ENCODE measurements at places on chromosomes 11 and 22.

DNA sequence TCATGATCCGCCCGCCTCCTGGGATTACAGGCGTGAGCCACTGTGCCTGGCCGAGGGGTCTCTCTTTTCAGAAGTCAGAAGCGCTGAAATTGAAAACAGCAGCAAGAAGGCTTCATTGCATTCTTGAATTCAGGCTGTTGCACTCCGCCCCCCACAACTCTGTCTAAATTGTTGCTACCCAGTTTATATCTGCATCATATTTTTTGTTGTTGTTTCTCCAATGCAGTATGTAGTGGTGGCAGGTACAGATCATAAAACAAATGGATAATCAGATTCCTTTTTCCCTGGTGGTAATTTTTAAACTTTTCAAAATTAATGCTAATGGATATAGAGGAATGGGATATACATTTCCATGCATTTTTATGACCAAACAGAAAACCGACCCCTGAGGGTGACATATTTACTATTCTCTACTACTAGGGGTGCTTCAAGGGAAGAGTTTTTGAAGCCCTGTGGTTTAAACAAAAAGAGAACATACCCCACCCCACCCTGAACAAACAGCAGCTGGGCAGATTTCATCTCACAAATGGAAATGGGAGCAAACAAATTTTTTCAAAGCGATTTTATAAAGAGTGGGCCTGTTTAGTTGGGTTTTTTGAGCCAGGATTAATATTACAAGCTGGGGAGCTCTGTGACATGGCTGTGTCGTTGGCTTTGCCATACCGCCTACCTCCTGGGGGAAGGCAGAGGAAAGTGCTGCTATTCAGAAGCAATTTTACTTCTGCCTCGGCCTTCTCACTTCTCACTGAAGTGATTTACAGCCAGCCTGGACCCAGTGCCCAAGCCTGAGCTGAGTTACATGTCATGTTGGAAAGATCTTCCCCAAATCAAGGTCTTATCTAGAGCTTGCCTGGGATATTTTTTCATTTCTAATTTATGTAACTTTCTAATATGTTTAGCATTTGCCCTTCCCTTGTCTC is 16.0 kb upstream of the TMA7B start:
- no peak for DNase-seq

GRCh38 chr11:94876645-94877442 is 96.5 kb downstream of the CWC15 start:
- DNase-seq = no peak

GRCh38 chr22:50473855-50474671 is 772 bp downstream of the SBF1 start:
- DNase-seq = no peak

DNA sequence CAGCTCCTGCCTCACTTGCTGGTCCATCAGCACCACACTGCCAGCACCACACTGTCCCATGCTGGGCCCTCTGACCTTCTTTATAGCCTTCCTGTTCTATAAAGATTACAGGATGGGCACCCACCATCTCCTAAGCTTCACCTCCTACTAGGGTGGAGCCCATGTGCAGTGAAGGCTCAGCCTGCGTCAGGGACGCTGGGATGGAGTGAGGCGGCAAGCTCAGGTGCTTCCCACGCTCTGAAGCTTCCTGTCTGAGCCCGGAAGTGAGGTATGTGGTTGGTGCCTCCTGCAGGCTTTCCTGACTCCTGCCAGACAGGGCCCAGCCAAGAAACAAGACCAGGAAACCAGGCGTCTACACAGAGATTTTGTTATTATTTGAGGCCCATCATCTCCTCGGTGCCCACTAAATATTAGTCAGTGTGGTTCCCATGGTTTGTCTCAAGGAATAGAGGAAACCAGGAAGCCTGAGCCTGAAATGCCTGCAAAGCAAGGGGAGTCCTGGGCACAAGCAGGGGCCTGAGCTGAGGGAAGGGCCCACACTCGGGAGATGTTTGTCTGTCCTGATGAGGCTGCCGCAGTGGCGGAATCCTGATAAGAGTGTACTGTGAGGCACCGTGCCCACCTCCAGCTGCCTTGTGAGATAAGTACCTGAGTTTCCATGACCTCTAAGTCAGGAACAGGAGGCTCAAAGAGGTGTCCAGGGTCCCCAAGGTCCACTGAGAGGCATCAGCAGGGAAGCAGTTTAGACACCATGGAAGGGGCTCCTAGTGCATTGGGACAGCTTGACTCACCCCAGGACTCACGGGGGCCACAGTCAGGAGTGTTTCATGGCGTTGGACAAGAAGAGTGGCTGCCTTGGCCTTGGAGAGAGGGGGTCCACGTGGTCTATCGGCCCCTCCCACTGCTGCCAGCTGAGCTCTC is 22.0 kb downstream of the RSPH14 start:
- no peak for DNase-seq
